AG09309 (cell line): ENCODE measurements at places on chromosomes 12 and 14.

- no peak for DNase-seq
These were observed 45.2 kb downstream of the WDHD1 start for GRCh38 chr14:54981698-54982097.

DNA sequence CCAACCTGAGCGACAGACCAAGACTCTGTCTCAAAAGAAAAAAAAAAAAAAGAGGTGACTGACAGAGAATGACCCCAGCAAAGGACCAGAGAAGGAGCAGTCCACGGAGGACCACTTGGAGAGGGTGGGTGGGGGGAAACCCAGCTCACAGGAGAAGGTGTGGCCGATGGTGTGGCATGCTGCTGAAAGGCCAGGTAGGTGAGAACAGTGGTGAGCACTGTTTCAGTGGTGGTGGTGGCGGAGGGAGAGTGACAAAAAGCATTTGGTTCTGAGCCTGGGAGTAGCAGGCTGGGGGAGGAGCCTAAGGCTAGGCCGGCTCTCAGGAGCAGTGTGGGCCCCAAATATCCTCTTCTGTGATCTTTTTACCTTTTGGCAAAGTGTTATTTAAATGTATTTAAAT is 63.8 kb downstream of the IRF2BPL start:
- DNase-seq = no peak

DNA sequence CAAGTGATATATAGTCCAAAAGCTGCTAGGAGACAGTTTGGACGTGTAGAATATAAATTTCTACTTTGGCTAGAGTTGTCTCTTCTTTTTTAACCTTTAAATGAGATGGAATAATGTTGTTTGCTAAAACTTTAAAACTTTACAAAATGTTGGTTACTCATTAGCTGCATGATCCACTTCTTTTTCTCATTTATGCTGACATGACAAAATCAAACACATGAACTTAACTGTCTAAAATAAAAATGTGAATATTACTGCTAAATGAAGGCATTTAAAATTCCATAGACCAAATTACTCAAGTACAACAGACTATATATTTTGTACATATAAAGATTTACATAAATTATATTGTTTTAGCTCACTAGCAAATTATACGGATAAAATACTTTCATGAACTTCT is 135.9 kb upstream of the ABCD2 start:
- no peak for DNase-seq

DNA sequence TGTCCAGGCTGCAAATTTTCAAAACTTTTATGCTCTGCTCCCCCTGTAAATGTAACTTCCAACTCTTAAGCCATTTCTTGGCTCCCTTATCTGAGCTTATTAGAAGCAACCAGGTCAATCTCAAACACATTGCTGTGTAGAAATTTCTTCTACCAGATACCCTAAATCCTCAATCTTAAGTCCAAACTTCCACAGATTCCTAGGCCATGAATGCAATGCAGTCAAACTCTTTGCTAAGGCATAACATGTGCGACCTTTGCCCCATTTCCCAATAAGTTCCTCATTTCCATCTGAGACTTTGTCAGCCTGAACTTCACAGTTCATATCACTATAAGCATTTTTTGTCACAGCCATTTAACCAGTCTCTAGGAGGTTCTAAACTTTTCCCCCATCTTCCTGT is 64.5 kb downstream of the TMTC3 start:
- DNase-seq = peak; percentile 55

- DNase-seq = no peak
These were observed 97.3 kb upstream of the RBM19 start for GRCh38 chr12:114063435-114063834.

DNA sequence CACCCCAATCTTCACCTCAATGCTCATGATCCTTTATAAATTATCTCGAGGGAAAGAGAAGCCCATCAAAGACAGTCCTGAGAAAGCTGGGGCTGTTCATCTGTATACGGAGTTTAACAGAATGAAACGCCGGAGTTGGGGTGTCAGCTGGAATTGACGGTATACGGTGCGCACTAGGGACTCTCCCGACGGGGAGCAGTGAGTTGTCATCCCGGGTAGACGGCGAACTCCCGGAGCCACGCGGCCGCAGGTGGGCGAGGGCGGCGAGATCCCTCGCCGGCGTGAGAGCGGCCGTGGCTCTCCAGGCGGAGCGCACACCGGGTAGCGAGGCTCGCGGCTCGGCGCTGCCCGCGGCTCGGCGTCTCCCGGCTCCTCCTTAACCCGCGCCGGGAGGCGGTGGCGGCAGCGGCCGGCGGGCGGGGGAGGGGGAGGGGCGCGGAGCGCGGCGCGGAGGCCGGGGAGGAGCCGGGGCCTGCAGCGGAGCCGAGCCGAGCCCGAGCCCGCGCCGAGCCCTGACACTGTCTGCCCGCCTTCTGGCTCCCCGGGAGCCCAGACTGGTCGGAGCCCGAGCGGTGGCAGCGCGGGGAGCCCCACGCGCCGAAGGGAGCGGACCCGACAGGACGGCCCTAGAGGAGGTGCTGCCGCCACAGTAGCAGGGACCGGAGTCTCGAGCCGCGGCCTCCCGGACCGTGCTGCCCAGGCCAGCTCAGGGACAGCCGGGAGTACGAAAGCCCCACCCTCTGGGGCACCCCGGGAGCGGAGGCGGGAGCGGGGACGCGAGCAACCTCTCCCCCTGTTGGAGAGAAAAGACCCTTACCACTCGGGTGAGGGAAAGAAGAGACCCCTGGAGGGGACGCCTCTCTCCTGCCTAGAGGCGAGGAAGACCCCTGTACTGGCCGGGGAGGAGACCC is at the start of gene FOXJ2:
FOXJ2 (plus strand) TSS at position 475 of the 911 bp plus-strand sequence. CDS start 7,117 bp downstream, outside the sequence.
- DNase-seq = no peak

GRCh38 chr12:52790427-52791270 is 5.3 kb downstream of the KRT3 start:
- DNase-seq = no peak

GRCh38 chr14:50734950-50735695 is 67.0 kb upstream of the SAV1 start:
- no peak for DNase-seq

- no peak for DNase-seq
These were observed 78.4 kb downstream of the NRXN3 start for GRCh38 chr14:78248501-78249090.

- peak; percentile 74 for DNase-seq
These were observed 69.0 kb upstream of the REP15 start for GRCh38 chr12:27627123-27627852.

- no peak for DNase-seq
These were observed 27.4 kb upstream of the TMCC3 start for GRCh38 chr12:94677778-94678177.

DNA sequence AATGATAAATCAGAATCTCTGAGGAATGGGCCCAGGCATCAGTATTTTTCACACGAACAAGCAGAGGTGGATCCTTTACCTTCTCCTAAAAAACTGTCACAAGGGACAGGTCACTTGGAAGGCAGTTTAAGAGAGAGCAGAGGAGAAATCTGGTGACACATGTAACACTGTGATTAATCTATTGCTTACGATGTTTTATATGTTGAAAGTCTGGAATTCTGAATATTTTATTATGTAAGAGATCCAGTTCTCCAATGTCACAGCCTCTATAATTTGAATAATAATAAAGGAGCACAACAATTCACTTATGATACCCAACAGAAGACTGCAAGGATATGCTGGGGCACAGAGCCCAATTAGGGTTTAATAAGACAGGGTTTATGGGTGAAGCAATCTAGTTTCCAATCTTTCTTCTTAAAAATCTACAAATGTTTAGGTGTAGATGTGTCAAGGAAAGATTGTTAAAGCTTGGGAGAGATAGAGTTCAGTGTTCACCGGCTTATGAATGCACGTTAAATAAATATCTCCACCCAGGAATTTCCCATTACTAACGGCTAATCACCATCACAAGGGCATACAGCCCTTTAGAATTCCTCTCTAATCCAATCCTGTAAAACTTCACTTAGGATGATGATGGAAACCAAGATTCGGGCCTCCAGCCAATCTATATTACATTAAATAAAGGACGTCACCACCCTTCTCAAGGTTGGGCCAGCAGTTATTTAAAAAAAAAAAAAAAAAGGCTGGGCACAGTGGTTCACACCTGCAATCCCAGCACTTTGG is 23.4 kb downstream of the DUSP16 start:
- DNase-seq = no peak

DNA sequence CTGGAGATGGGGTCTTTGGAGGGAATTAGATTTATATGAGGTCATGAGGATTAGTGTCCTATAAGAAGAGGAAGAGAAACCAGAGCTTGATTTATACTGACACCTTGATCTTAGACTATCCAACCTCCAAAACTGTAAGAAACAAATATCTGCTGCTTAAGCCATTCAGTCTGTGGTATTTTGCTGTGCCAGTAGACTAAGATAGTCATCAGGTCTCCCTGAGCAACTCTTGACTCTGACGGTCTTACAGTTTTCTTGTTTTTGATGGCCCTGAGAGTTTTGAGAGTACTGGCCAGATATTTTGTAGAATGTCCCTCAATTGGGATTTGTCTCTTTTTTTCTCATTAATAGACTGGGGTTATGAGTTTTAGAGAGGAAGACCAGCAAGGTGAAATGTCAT is 51.7 kb downstream of the TSHR start:
- DNase-seq = no peak
